ENCODE measurements at places on chromosomes 2 and 18.

- DNase-seq, result no peak
Measured at GRCh38 chr2:222257645-222258044, 41.2 kb downstream of the PAX3 start.

DNA sequence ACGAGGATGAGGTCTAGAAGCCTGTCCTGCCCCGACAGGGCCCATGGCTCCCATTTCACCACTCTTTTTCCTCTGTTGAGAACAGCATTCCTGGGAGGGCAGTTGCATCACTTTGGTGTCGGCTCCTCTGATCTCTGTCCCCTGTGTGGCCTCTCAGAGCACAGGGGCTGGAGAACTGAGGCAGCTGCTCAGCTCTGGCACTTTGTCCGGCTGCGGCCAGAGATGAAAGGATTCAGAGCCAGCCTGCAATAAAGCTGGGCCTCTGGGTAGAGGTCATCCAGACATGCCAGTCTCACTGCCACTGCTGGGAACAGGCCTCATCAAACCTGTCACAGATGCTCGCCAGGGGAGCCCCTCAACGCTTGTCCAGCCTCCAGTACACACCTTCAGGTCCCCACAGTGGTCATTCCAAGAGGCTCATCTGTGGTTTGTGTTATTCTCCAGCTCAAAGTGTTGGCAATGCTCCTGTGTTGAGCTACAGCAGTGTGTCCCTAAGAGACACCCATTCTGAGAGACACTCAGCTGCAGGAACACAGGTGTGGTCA is 13.1 kb upstream of the ROCK2 start:
- no peak for DNase-seq

GRCh38 chr2:219627103-219628100 is at the start of gene SLC4A3:
TSS of gene SLC4A3 (plus strand) at chr2:219627630. CDS start at chr2:219627993, 363 bp downstream.
- DNase-seq, result no peak

- DNase-seq, result no peak
Measured at GRCh38 chr18:37552286-37552685, 13.3 kb downstream of the CELF4 start.

DNA sequence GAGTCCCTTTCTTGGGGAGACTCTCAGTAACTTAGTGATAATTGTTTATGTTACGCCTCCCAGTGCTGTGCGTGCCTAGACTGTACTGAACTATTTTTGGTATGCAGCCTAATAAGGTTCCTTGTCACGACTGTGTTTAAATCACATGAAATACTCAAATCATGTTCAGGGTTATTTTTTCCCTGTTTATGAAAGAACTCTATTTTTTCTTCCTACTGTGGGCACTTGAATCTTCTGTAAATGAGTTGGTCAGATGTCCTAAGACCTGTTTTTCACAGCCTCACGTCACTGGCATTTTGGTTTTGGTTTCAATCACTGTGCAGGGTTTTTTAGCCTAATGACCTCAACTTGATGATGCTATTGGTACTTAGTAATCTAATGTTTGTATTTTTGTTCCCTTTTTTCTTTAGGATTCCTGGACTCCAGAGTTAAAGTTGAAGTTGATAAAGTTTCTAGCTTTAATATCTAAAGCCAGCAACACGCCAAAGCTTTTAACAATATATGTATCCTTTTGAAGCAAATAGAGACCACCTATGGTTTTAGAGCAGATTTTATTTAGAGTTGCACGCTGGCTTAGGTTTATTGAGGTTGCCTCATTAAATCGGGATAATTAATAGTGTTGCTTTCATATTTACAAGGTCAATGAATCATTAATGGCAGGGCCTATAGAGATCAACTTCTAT is 24.0 kb downstream of the ARMC9 start:
- no peak for DNase-seq

DNA sequence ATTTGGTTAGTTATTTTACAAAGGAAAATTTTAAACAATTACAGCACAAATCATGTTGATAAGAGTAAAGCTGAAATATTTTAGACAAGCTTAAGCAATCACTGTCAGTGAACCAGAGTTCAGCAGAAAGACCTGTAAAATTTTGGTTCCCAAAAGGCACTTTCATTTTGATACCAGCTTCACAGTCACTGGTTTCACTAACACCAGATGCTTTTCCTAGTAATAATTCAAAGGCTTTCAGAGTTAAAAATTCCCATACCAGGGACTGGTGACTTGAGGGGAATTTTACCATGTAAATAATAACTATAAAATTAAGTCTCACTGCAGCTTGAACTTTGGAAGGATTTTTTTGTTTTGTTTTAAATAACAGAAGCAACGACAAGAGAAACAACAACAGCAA is 102.3 kb upstream of the CD302 start:
- no peak for DNase-seq

- no peak for DNase-seq
Measured at GRCh38 chr2:137096693-137097092, 331.3 kb downstream of the THSD7B start.

DNA sequence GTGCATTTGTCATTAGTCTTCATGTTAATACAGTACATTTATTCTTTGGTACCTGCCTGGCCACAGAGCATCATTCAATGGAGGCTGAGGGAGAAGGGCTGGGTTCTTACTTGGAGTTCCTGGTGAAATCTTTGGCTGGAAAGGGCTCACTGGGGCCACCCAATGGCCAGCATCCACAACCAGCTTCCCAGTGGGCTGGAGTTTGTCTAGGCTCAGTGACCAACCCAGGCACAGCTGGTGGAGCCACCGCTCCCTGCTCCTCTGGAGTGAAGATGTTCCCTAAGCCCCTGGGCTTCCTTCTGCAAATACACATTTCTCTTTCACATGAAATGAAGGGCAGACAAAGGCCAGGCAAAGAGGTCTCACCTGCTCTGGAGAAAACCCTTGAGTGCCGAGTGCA is 34.4 kb downstream of the EHD3 start:
- DNase-seq, result no peak

DNA sequence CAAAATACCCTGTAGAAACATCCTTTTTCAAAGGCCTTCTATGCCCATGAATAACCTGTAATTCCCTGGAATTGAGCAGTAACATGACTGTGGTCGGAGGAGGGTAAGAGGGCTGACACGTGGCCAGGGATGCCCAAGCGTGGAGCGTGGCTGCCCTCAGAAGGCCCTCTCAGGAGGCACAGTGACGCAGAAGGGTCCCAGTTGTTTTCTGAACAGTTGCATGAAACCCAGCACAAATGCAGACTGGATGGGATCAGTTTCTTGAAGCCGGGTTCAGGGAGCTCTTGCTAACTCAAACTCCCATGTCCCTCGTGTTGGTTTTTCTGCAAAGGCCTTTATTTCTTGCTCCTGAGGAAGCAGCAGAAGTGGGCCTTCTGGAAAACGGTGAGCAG is 237.0 kb downstream of the ALPK2 start:
- no peak for DNase-seq

- DNase-seq, result no peak
Measured at GRCh38 chr2:96687266-96687665, 44.7 kb downstream of the FER1L5 start.

Data from RPMI8226 (cell line).